ENCODE measurements at places on chromosomes 2 and 18.

- no peak for DNase-seq
These were observed 100.8 kb downstream of the EPC2 start for GRCh38 chr2:148745151-148745851.

DNA sequence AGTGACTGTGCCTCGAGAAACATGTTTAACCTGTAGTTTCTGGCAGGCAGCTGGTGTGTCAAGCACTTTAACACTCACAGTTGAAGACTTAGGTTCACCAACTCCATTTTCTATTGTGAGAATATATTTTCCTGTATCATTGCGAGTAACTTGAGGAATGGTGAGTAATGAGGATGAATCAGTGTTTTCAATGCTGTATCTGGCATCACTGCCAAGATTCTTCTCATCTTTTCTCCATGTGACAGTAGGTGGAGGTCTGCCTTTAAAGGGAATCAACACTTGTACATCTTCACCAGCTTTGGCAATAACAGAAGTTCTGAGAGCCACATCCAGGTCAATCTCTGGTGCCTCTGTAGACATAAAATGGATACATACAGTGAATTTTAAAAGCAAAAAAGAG, 72.8 kb downstream of the PLEKHA3 start:
- DNase-seq, result no peak

- DNase-seq, result no peak
These were observed 151.6 kb downstream of the CSRNP3 start for GRCh38 chr2:165621086-165621560.

DNA sequence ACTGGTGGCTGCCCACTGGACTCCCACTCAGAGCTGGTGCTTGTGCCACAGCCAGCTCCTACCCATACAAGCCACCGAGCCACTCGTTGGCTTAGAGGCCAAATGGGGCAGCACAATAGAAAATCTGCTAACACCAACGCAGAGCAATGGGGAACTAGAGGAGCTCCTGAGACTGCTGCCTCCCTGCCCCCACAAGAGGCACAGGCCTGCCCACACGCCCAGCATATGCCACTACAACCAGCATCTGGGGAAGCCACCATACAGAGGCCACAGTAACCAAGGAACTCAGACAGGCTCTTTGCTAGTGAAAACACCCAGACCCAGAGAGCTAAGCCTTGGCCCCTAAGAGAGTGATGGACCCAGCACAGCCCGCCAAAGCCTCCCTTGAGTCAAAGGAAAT, 231.2 kb upstream of the RAB6C start:
- DNase-seq, result peak; percentile 18

- no peak for DNase-seq
These were observed 620.2 kb upstream of the NETO1 start for GRCh38 chr18:73487966-73488365.

DNA sequence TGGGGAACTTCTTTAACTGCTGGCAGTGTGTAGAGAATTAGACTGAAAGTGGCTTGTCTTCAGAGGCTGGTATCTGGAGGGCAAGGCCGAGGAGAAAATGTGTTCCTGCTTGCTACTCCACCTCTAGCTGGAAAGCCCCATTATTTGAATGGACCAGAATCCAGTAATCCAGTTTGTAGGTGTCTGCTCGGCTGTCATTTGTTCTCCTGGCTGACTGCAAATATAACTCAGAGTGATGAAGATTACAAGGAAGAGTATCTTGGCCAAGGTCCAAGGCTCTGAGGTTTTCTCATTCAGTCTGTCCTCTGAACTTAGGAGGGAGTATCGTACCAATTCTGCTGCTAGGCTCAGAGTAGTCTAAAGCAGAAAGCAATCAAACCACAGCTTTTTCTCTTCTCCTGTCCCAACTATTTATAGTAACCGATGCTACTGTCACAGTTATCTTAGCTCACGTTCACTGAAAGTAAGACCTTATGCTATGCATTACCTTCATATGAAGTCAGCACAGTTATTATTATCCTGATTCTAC, 228.6 kb downstream of the SETBP1 start:
- no peak for DNase-seq

- DNase-seq, result no peak
These were observed 236.9 kb downstream of the LDLRAD4 start for GRCh38 chr18:13455471-13455870.

DNA sequence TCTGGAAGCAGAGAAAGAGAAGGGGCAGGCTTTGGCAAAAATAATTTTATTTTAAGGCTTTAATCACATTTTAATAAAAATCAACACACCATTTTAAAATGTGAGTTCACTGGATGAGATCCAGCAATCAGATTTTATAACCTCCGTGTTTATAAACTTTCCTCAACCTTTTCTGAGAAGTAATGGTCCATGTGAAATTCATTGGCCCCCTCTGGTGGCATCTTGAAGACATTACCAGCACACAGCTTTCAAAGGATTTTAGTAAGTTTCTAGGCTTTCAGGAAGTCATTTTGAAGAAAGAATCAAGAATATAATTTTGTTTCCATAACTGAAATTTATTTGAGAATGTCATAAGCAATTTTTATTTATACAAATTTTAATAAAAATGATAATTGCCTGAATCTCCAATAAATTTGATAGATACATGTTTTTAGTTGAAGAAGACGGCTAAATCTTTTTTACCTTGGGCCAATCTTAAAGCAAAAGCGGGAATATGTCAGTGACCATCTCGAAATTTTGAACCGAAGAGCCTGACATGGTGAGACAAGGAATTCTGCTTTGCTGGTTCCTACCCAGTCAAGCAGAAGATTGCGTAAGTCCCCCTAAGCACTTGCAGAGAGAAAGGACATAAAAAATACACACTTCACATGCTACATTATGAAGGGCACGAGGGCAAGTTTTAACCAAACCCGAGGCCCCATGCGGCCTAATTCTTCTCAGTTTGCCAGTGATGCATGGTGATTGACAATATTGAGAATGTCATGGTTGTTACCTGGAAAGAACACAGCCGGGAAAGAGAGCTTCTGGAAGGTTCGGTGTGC, 128.4 kb upstream of the CBLN2 start:
- no peak for DNase-seq

DNA sequence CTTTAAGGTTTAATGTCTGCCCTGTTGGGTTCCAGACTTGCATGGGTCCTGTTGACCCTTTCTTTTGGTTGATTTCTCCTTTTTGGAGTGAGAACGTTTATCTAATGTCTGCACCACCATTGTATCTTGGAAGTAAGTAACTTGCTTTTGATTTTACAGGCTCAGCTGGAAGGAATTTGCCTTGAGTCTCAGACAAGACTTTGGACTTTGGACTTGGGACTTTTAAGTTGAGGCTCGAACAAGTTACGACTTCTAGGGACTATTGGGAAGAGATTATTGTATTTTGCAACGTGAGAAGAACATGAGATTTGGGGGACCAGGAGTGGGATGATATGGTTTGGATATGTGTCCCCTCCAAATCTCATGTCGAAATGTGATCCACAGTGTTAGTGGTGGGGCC, 267.7 kb downstream of the GLI2 start:
- no peak for DNase-seq

- no peak for DNase-seq
These were observed 206.1 kb downstream of the ZNF407 start for GRCh38 chr18:74803769-74804168.

- DNase-seq, result no peak
These were observed 91.8 kb upstream of the ZNF521 start for GRCh38 chr18:25443776-25444175.

GRCh38 chr2:58138396-58139030, 91.9 kb downstream of the VRK2 start:
- DNase-seq, result no peak

- no peak for DNase-seq
These were observed 109.7 kb downstream of the MBD5 start for GRCh38 chr2:148130581-148130980.

DNA sequence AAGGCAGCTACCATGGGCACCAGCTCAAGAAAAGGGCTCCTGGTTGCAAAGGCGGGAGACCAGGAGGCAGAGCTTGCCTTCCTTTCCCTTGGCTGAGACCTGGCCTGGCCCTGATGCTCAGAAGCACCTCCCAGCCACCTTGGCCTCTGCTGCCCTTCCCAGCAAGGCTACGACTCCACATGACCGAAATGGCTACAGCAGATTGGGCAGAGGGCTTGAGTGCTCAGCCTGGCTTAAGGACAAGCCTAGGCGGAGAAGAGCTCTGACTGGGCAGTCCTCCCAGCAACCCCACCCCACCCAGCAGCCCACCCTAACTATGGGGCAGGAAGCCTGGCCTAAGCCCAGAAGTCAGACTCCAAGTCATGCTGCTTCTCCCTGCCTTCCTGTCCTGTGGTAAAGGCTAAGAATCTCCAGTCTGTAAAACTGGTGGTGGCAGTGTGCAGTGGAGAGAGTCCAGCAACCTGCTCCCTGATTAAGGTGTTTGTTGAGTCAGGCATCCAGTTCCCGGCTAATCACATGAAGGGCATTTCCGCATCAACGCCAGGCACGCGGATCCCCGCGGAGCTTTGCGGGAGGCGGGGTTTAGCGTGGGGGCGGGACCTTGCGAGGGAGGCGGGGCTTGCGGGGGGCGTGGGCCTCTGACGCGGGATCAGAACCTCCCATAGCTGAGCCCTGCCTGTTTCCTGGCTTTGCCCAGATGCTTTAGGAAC, 256.0 kb downstream of the BCL11A start:
- no peak for DNase-seq

GRCh38 chr2:172931918-172932520, 143.6 kb upstream of the MAP3K20 start:
- peak; percentile 55 for DNase-seq

DNA sequence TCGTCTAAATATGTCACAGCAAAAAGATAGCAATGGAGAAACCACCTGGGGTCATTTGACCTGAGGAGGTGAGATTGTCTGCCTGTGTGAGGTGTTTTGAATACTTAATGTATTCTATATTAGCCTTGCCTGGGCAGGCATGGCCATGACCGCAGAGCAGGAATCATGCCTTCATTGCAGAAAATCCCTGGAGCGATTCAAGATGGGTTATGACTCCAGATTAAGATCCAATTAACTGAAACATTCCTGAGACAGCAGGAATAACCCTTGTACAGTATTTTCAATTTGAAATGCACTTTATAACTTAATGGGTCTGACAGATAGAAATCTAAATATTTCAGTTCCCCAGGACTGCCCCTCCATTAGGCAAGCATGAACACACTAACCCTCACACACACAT, 227.3 kb upstream of the RAB6C start:
- DNase-seq, result no peak

- DNase-seq, result no peak
These were observed 193.4 kb downstream of the PARD3B start for GRCh38 chr2:204738721-204739120.

DNA sequence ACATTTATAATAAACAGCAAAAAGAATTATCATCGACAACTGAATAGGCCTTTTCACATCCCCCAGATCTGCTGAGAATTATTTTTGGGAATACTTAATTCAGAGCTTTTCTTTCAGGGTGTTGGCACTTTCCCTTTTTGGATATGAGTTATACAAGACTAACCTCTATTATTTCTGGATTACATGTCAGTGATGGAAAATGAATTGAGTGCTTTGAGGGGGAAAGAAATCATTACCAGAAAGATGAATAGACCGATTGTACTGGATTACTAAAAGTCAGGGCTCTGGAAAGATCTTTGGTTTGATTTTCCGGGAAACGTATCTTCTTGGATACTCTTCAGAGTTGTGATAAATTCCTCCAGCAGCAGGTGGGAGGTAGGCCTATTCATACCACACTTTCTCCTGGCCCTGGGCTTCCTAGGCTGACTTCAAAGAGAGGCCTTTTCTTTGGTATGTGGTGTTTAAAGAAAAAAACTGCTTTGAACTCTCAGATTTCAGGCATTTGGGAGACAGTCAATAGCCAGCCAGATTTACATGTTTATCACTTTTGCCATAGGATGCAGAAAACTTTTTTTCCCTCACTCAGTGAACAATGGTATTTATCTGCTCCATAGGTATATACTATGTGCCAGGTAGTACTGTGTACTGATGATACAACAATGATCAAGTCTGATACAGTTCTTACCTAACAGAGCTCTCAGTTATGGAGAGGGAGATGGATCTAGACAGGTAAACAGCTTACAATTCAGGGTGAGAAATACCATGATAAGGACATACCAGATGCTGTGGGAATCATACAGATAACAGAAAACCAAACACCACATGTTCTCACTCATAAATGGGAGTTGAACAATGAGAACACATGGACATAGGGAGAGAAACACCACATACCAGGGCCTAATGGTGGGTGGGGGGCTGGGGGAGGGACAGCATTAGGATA, 63.3 kb upstream of the ACTR3 start:
- DNase-seq, result no peak

DNA sequence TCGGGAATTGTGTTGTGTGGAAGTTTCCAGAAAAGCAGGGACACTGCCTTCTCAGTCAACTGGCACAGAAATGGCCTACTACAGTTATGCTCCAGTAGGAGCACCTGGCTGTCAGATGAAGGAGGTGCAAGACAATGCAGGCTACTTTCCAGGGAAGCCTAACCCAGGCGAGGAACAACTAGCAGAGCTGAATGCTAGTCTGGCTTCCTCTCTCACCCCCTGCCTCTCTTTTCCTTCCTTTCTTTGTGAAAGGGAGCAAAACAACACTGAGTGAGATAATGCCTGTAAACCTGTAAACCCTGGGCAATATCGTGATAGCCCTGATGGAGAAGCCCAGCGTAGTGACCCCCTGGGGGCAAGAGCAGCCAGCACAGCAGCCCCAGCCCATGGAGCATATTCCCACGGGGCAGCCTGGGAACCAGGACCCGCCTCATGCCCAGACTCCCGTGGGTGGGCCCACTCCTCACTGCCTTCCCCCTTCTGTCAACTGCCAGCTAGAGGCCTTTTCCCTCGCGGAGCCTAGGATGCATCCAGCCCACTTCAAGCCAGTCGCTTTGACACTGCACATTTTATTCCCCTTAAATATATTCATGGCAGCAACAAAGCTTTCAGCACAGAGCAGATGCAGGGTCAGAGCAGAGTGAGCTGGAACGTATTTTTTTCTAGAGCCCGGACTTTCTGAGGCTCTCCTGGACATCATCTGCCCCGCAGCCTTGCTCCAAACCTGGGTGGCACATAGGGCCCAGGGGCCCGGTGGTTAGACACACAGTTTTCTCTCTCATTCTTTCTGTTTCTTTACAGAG, 77.0 kb downstream of the PDCL3 start:
- DNase-seq, result no peak
